Cortex of kidney (tissue), 1 donor: ENCODE measurements at places on chromosomes 6 and 20.

GRCh38 chr20:62025394-62025793, 40.3 kb downstream of the TAF4 start:
- DNase-seq, result no peak

GRCh38 chr6:136508725-136509392, 41.4 kb downstream of the MAP7 start:
- no peak for DNase-seq

DNA sequence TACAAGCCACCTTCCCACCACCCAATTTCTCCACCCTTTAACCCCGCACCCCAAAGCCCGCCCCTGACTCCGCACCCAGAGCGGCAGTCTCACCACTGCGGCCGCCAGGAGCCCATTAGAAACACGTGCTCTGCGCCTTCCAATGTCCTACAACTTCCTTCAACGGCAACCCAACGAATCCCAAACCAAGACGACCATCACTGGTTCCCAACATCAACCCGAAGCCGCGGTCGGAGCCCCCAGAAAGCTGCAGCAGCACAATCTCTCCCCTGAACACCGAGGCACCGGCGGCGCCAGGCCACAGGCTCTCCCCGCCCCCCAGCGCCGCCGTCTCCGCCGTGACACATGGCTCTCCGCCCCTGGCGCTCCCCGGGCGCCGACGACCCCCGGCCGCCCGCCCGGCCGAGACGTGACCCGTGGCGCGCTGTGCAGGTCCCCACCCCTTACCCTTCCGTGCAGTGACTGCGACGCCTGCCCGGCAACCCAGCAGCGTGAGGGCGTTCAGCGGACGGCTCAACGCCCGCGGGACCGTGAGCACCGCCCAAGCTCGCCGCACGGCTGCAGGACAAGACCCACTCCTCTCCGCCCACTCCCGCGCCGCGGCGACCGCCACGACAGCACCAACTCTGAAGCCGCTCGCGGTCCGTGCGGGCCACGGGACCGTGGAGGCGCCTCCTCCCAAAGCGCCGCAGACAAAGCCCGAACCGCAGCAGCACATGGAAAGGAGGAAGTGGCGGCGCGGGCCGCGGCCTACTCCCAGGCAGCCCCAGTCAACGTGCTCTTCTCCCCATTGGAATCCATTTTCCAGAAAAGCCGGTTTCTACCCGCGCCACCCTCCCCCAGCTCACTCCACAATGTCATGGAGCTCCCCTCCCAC, 551 bp downstream of the SYNCRIP start:
- no peak for DNase-seq

DNA sequence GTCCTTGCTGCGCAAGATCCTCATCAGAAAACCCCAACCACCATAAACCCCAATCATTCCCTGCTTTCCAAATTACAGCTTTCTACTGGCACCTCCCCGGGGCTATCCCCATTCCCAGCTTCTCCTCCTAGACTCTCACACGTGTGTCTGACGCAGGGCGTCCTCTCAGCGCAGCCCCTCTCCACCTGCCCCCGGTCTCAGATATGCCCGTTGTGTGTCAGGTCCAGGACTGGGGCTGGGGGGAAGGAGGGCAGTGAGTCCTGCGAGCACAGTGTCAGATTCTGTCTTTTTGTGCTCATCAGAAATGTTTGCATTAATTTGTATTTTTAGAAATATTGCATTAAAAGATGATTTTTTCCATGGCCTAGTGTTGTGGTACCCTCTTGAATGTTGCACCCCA, 48.6 kb downstream of the LRFN2 start:
- no peak for DNase-seq

DNA sequence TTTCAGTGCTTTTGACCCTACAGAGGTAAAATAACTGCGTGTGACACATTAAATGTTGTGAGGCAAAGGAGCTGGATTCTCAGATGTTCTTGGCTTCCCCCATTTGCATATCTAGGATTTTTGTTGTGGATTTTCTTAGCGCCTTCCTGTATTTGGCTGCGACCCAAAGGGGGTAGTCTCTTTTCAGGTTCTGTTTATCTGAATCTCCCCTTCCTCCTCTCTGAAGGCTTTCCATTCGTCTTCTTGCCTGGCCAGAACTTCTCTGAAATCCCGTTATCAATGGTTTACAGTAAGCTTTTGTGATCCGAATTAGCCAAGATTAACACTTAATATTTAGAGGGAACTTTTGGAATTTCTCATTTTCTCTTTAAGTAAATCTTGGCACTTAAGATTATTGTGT, 60.8 kb downstream of the ADGRB3 start:
- no peak for DNase-seq

DNA sequence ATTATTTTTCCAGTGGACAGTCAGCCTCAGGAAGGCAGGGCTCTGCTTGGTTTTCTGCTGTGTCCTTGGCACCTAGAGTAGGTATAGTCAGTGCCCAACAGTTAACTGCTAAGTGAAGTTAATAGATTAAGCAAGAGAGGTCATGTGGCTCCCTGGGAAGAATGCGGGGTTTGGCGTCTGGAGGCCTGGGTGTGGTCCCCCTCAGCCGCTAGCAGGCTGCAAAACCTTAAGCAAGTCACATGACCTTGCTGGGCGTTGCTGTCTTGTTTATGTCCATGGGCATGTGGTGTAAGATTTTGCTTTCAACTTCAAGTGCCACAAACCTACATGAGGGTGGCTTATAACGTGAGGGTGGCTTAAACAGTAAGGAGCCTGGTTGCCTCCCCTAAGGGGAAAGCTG, 75.5 kb upstream of the SCP2D1 start:
- DNase-seq, result no peak

DNA sequence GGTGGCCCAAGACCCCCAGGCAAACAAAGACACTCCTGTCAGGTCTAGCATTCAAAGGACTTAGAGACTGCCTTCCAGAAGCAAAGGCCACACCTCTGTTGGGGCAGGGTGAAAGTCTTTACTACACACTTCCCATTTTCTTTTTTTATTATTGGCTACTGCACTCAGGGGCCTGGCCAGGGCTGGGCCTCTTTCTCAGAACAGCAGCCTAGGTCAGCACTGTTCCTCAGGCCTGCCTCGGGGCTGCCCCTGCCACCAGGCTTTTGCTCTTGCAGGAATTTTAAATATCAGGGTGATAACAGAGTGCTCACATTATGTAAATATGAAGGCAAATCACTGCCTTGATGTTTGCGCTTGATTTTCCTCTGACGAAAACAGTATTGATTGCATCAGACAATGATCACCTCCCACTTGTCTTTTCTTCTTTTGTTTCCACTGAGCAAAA, 18.5 kb downstream of the GSTA4 start:
- no peak for DNase-seq

DNA sequence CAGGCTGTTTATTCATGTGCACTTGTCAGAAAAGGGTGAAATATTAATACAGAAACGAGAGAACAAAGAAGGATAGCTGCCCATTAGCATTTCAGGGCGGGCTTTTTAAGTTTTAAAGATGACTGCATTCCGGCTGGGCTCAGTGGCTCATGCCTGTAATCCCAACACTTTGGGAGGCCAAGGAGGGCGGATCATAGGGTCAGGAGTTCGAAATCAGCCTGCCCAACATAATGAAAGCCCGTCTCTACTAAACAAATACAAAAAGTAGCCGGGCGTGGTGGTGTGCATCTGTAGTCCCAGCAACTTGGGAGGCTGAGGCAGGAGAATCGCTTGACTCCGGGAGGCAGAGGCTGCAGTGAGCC, 130.5 kb downstream of the HFE start:
- DNase-seq, result no peak
